Progenitor cell of endocrine pancreas (in vitro differentiated cells): ENCODE measurements at places on chromosomes 3 and 15.

- peaks cover 15% of the 10 kb centered on the region for H3K36me3 ChIP-seq
- no peak for DNase-seq
- no peaks in the 10 kb centered on the region for H3K27me3 ChIP-seq
- no peak overlapping the region for H3K27ac ChIP-seq
- no peak overlapping the region for H3K4me3 ChIP-seq
Measured at GRCh38 chr15:35481992-35482391, 64.0 kb downstream of the DPH6 start.

DNA sequence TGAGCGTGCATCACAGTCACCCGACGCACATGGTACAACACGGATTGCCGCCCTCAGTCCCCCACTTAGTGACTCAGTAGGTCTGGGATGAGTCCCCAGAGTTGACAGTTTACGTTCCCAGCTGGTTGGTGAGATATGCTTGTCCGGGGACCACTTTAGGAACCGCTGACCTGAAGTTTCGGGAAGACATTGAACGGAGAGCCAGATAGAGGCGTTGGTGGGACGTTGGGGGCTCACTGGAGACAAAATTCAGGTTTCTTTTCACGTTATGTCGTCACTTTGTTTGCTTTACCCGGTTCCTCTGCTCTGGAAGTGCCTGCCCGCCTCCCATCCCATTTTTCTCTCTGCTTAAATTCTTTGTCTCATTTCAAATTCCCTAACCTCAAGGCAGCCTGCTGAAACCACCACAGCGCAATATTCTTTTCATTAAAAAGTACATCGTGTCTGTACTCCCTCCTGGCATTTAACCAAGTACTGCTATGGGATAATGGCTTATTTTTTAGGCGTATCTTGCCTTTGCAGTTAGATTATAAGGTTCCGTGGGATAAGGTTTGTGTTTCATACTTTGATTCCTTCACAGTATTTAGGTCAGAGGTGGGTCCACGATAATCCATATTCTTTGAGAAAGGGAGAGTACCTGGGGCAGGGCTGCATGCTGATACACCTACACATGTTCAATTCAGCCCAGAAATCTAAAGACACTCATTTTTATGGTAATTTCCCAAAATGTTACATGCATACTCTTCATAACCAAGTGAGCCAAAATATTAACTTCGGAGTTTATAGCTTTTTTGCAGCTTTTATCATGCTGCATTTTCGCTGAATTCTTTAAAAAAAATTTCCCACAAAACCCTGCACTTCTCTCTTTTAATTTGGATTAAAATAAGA is 921 bp downstream of the LMLN start:
- peak overlapping the region; percentile 94 for H3K27ac ChIP-seq
- peak overlapping the region; percentile 89 for H3K4me3 ChIP-seq
- H3K4me1 ChIP-seq: peaks cover 9% of the 10 kb centered on the region
- peaks cover 3% of the 10 kb centered on the region for H3K36me3 ChIP-seq
- no peak for DNase-seq

DNA sequence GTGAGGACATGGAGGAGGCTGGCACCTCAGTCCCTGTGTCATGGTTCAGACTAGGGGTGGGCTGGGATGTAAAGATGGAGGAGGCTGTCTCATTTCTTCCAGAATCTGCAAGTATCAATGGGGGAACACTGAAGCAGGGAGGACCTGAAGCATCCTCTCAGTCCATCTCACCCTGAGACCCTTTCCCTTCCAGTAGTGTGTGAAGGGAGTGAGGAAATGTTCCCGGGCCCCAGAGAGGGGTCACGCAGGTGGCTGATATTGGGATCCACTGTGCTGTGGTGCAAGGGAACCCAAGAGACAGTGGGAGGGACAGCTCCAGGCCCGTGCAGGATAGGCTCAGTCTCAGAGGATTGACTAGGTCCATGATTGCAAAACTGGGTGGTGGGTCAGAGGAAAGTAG is 72.2 kb upstream of the ADPGK start:
- DNase-seq: no peak
- H3K4me3 ChIP-seq: no peak overlapping the region
- H3K27me3 ChIP-seq: no peaks in the 10 kb centered on the region
- no peaks in the 10 kb centered on the region for H3K36me3 ChIP-seq

GRCh38 chr3:6680119-6680806 is 180.7 kb upstream of the GRM7 start:
- DNase-seq: no peak
- H3K27ac ChIP-seq: no peak overlapping the region
- no peaks in the 10 kb centered on the region for H3K36me3 ChIP-seq
- H3K4me3 ChIP-seq: no peak overlapping the region

DNA sequence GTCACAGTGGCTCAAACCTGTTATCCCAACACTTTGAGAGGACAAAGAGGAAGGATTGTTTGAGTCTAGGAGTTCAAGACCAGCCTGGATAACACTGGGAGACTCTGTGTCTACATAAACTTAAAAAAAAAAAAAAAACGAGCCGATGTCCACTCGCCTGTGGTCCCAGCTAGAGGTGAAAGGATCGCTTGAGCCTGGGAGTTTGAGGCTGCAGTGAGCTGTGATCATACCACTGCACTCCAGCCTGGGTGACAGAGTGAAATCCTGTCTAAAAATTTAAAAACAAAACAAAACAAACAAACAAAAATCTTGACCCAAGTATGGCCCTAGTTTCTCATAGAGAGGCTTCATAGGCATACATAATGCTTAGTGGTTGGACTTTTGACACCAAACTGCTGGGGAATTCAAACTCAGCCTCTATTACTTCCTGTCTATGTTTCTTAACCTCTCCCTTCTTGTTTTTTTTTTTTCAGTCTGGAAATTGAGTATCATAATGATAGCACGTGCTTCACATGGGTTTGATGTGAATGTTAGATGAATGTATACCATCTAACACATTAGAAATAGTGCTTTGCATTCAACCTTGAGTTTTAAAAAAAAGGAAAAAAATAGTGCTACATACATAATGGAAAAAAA is 46.4 kb upstream of the CAPN7 start:
- no peaks in the 10 kb centered on the region for H3K36me3 ChIP-seq
- H3K27ac ChIP-seq: no peak overlapping the region
- DNase-seq: no peak
- no peaks in the 10 kb centered on the region for H3K4me1 ChIP-seq
- H3K4me3 ChIP-seq: no peak overlapping the region
- H3K27me3 ChIP-seq: peaks cover 32% of the 10 kb centered on the region

DNA sequence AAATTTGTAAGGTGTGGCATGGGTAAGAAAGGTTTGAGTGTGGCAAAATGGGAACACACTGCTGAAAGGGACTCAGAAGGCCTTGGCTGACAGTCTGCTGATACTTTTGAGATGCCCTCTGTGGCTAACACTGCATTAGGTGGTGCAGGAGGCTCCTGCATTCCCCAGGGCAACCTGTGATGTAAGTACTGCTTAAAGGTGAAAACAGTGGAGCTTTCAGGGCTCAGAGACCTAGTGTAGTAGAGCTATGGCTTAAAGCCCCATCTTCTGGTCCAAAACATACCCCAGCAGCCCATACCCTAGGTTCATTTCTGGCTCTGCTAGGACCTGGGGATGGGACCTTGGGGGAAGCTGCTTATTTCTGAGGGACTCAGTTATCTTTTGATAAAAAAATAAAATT is 374.1 kb downstream of the ERC2 start:
- H3K4me3 ChIP-seq: no peak overlapping the region
- H3K27me3 ChIP-seq: no peaks in the 10 kb centered on the region
- H3K4me1 ChIP-seq: peaks cover 11% of the 10 kb centered on the region
- no peak for DNase-seq
- no peak overlapping the region for H3K27ac ChIP-seq

- H3K4me3 ChIP-seq: no peak overlapping the region
- peaks cover 18% of the 10 kb centered on the region for H3K4me1 ChIP-seq
- H3K36me3 ChIP-seq: peaks cover 2% of the 10 kb centered on the region
- DNase-seq: no peak
- peaks cover 14% of the 10 kb centered on the region for H3K27me3 ChIP-seq
Measured at GRCh38 chr3:14266361-14266760, 87.7 kb downstream of the LSM3 start.

DNA sequence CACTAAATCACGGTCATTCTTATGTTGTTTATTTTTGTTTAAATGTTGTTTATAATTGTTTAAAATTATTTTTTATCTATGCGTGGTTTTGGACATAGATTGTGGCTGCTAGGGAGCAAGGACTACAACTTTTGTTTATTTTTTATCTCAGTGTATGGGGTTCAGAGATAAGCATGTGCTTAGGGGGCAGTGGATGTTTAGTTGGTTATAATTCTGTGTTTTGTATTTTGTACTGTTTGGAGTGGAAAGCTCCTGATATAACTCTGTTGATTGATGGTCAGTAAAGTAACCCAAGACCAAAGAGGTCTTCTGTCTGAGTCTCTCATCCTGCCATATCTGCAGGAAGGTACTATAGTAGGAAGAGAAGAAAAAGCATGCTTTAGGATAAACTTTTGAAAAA is 36.5 kb upstream of the NPHP3 start:
- H3K36me3 ChIP-seq: no peaks in the 10 kb centered on the region
- H3K27ac ChIP-seq: no peak overlapping the region
- H3K27me3 ChIP-seq: no peaks in the 10 kb centered on the region
- no peaks in the 10 kb centered on the region for H3K4me1 ChIP-seq
- H3K4me3 ChIP-seq: no peak overlapping the region

GRCh38 chr3:189702066-189702646 is 71.0 kb downstream of the TP63 start:
- H3K27me3 ChIP-seq: peaks cover 5% of the 10 kb centered on the region
- no peak overlapping the region for H3K27ac ChIP-seq
- DNase-seq: no peak
- no peaks in the 10 kb centered on the region for H3K4me1 ChIP-seq

GRCh38 chr15:26449291-26449690 is 323.6 kb downstream of the GABRB3 start:
- peaks cover 9% of the 10 kb centered on the region for H3K4me1 ChIP-seq
- H3K27ac ChIP-seq: peak overlapping the region; percentile 67
- no peaks in the 10 kb centered on the region for H3K36me3 ChIP-seq
- no peak for DNase-seq

- peaks cover 12% of the 10 kb centered on the region for H3K27me3 ChIP-seq
- H3K36me3 ChIP-seq: no peaks in the 10 kb centered on the region
- peak; percentile 10 for DNase-seq
- no peak overlapping the region for H3K4me3 ChIP-seq
Measured at GRCh38 chr3:128322030-128323022, 144.4 kb downstream of the DNAJB8 start.

- H3K27me3 ChIP-seq: peaks cover 35% of the 10 kb centered on the region
- H3K36me3 ChIP-seq: no peaks in the 10 kb centered on the region
- H3K4me3 ChIP-seq: no peak overlapping the region
Measured at GRCh38 chr3:52063026-52063723, 6.8 kb upstream of the DUSP7 start.
